Neural crest cell (in vitro differentiated cells): ENCODE measurements at places on chromosomes 3 and 15. TPM values are rescaled to one million over a fixed set of nuclear protein-coding genes. Genes with fewer than 3 reads are reported as not detected.
A peak's percentile ranks its signal among the peaks of the same experiment; 100 is the strongest.

- DNase-seq = no peak
Observed at GRCh38 chr15:40550341-40551037, 14.4 kb downstream of the CCDC32 start.

DNA sequence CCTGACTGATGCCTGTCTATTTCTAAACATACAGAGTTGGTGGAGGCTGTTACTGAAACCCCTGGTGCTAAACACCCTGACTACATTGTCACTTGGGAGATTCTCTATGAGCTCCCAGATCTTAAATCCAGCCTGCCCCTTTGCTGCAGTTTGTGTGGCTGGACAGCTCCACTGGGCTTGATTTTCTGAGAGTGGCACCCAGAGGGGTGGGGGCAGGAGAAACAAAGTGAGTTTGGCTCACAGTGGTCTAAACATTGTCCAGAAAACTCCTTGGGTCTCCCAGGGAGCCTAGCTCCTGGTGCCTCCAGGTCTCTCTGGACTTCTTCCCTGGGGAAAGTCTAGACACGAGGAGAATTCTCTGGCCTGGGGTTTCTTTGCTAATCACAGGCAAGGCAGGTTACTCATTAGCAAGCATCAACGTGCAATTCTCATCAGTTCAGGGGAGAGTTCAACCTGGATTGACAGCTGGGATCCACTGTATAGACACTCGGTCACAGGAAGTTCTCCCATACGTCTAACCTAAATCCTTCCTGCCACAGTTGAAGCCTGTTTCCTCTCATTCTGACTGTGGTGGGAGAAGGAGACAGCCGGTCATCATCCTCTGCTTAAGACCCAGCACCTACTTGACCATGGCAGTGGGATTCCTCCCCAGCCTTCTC is 7.1 kb upstream of the DLL4 start:
- no peak for DNase-seq

B3GNT5 gene
- total RNA-seq = 38.3 and 39.4 TPM in 2 replicates

- no peak for DNase-seq
Observed at GRCh38 chr3:187237741-187238140, 40.5 kb downstream of the RTP1 start.

DNA sequence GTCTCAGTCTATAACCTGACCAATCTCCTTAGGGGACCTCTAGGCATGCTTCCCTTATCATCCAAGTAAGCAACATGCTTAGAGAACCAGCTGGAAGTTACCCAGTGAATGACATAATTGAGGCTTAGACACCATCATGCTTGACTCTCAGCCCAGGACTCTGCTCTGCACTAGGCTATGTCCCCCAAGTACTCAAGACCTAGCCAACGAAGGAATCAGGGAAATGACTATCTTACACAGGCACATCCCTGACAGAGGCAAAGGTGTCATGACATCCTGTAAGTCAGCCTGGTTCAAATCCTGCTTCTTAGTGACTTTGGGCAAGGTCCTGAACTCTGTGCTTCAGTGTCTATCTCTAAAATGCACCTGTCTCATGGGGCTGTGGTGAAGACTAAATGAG is 24.6 kb upstream of the CELF6 start:
- no peak for DNase-seq

- DNase-seq = no peak
Observed at GRCh38 chr15:87145696-87146095, 1066.0 kb downstream of the AGBL1 start.

GRCh38 chr15:61227269-61227949 is 1.7 kb downstream of the RORA start:
- peak; percentile 17 for DNase-seq

DNA sequence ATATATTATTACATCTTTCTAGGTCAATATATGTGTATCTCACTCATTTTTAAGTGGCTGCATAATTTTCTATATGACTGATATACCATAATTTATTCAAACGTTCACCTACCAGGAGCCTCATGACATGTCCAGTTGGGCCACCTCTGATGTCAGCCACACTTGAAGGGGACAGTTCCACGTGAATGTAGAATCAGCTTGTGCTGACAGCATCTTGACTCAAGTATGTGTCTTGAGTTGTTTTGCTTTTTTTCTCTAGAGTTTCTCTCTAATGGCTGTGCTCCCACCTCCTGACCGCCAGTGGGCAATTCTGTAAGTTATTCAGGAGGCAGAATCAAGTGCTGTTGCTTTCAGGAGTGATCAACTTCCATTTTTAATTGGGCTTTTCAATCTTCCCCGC is 237.9 kb downstream of the NFKBIZ start:
- no peak for DNase-seq

GRCh38 chr3:81728766-81729544 is 32.5 kb downstream of the GBE1 start:
- no peak for DNase-seq

TLR9 gene
- total RNA-seq = 0.16 TPM in 1 of 2 replicates, not detected in the other

DNA sequence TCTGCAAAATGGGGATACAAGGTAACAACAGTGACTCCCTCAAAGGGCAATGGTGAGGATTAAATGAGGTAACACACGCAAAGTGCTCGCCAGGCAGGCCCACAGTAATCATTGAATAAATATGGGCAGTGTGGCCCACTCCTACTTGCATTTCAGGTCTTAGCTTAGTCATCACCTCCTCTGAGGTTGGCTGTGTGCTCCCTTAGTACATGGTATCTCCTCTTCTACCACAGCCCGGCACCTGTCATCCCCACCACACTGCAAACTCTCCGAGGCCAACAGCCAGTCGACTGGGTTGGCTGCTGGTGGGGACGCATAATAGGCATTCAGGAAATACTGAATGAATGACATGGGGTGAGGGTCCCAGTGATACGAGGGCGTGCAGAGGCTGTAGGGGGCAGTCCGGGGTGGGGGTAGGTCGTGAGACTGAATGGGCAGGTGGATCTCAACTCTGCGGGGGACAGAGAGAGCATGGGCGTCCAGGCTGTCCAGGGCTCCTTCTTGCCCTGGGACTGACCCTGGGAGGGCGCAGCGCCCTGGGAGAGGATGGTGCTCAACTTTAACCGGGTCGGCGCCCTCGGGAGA is 375 bp upstream of the MYZAP start:
- DNase-seq = no peak

DNA sequence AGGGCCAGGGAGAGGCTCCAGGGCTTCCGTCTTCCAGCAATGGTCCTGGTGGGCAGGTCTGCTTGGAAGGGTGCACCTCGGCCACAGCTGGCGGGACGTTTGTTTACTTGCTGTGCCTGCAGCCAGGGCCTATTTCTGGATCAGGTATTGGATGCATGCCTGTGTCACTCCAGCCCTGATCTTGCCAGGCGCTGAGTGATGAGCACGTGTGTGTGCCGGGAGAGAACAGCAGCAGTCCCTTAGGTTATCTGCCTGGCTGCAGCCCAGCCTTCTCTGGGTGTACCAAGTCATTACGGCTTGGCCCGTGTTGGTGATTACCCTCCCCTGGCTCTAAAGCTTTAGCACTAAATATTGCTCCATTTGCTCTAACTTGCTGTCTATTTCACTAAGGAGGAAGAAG is 14.9 kb downstream of the CCDC32 start:
- DNase-seq = no peak

DNA sequence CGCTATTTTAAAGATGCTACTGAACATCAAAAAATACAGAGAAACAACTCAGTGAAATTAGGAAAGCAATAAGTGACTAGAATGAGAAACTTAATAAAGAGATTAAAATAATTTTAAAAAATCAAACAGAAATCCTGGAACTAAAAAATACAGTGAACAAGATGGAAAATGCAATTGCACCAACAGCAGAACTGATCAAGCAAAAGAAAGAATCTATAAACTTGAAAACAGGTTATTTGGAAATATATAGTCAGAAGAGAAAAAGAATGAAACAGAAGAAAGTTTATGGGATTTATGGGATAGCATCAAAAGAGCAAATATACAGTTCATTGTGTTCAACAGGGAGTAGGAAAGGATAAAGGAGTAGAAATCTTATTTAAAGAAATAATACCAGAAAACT is 53.3 kb downstream of the MEX3B start:
- DNase-seq = no peak

DNA sequence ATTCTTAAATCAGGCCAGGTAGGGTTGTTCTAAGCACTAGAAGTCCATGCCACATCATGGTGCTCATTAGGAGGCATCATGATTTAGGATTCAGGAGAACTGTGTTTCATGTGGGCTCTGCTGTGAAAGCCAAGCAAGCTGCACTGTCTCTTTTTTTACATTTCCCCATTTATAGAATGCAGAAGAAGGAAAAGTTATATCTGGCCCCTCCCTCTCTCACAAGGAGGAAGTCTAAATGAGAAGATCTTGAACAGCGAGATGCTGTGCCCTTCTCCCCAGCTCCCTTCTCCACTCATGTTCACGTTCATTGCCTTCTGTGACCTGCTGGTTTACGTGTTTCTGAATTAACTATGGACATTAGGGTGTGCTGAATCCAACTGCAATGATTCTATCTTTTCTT is 178.5 kb upstream of the RASGRP1 start:
- DNase-seq = no peak

GRCh38 chr3:146035366-146035765 is 125.6 kb downstream of the PLOD2 start:
- no peak for DNase-seq

GRCh38 chr3:154247806-154248415 is 76.4 kb downstream of the DHX36 start:
- DNase-seq = peak; percentile 5

GRCh38 chr3:123258811-123259420 is 57.2 kb downstream of the SEC22A start:
- DNase-seq = no peak

DNA sequence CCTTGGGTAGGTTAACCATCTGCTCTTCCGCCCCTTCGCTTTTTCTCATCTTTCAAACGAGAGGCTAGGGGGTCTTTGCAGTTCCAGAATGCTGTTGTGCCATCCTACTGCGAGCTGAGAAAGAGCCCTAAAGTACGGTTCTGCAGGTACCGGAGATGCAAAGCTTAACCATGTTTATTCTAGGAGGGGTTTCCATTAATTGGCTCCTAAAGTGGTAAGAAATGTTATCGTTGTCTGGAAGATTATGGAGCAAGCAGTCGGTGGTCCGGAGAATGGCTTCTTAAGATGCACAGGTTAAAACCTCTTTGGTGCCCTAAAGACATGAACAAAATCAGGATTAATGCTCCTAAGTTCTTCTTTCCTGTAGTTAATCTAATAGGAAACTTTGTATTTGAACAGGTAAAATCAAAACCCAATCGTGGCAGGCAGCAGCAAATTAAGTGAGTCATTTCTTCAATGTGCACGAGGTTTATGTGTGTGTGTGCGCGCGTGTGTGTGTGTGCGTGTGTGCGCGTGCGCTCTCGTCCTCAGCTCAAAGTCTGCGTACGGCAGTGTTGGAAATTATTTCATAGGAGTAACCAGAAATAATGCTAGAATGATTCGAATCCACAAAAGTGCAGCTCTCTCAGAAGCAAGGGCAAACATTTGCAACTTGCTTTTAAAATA is 772 bp downstream of the FAM81A start:
- no peak for DNase-seq

DNA sequence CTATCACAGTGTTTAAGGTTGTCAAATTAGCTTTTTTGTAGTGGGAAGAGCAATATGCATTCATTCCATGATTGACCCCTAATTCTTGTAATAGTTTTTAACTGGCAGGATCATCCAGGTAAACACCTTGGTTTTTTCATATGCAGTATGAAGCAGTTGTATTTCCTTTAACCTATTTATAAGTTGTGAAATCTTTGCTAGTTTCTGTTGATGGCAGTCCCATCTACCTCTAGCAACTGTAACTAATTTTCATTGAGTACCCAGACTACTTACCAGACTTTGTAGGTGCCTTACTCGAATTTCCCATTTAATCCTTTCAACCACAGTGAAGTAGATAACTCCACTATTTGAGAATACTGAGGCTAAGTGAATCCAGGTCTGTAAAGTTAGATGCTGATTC is 6.1 kb downstream of the FXR1 start:
- no peak for DNase-seq

DNA sequence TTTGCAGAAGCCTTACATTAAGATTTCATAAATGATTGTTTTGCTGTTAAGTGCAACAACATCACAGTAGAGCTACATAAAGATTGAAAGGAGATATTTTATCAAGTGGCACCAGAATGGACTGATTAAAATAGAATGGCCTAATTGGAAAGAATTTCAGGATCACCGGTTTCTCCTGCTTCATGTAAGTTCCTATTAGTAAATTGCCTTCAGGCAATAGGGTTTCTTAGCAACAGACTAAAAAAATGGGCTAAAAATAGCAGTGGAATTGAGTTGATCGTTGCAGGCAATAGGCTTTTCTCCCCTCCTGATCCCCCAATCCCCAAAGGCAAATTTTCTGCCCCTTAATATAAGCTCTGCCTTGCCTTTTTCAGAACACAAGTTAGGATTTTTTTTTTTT is 917 bp downstream of the LNP1 start:
- no peak for DNase-seq

HCN4 gene
- 4.0 and 4.1 TPM in 2 replicates for total RNA-seq

DNA sequence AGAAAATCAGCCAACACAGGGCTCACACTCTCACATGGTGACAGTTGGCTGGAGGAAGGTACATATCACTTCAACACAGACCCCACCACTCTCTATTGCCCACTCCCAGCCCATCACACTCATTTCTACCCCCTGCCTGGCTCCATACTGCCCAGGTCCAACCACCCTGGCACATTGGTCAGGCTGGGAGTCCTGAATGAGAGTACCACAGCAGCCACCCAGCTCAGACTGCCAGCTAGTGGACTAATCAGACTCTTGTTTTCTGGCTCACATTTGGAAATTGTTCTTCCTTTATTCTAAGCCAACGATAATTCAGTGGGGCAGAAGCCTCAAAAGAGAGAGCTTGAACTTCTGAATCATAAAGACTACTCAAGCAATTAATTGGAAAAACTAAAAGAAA is 20.0 kb downstream of the MRPL46 start:
- no peak for DNase-seq

DNA sequence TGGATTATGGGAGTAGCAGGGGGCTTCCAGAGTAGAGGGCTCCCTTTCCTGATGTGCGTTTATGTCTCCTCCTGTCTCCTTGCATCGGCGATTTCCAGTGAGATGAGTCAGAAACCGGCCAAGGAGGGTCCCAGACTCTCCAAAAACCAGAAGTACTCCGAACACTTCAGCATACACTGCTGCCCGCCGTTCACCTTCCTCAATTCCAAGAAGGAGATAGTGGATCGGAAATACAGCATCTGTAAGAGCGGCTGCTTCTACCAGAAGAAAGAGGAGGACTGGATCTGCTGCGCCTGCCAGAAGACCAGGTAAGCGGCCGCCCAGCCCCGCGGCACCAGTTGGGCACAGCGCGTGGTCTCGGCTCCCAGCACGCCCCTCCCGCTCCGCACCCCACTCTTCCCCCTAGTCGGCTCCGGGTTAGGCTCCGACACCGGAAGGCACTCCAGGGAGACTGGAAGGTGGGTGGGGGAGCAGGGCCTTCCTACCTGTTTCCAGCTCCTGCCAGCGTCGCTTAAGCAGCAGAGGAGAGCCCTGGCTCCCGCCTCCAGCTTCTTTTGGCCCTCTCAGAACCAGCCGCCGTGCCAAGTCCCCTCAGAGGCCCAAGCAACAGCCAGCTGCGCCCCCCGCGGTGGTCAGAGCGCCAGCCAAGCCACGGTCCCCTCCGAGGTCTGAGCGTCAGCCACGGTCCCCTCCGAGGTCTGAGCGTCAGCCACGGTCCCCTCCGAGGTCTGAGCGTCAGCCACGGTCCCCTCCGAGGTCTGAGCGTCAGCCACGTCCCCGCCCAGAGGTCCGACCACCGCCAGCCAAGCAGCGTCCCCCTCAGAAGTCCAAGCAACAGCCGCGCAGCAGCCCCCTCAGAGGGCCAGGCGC is 34.7 kb downstream of the MOBP start:
- no peak for DNase-seq

EIF4G1 gene
- total RNA-seq = 520 and 529 TPM in 2 replicates

SMCO1 gene
- not detected in 2 replicates for total RNA-seq
